ENCODE measurements at places on chromosomes 2 and 18.

- no peak for DNase-seq
Measured at GRCh38 chr2:128876986-128877983, 558.6 kb upstream of the HS6ST1 start.

DNA sequence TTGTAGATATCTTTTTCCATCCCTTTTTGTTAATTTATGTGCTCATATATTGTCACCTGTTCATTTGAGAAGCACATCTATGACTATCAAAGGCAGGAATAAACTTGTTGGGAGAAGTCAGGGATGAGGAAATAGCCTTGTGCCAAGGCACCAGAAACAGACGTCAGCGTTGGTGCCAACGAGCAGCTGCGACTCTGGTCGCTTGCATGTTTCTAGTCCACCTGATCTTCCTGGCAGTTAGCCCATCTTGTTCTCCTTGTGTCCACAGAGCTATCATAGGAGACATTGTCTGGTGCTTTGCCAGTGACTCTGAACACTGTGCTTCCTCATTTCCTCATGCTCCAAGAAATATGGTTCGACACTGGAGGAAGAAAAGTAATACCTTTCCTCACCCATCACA lies 374.4 kb downstream of the PTPRM start:
- no peak for DNase-seq

GRCh38 chr2:195318440-195319111 lies 338.4 kb upstream of the SLC39A10 start:
- peak; percentile 24 for DNase-seq

DNA sequence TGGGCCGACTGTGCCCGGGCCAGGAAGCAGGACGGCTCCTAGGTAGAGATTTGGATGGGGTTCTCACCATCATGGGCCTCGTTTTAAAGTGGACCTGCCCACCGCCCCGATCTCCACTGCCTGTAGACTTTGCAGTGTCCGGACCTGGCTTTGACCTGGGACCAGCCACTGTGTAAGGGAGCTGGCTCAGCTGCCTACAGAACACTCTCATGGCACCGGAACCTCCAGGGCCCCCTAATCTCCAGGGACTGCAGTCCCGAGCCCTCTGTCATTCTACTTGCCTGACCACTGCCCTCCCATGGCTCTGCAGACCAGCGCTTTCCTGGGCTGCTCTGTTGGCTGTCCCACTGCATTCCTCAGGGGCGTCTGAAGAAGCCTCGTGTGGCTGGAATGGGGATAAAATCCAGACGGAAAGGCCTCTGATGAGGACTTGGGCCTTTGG lies 120.8 kb downstream of the GLI2 start:
- DNase-seq: no peak

- no peak for DNase-seq
Measured at GRCh38 chr2:221468317-221468716, 103.8 kb downstream of the EPHA4 start.

- peak; percentile 48 for DNase-seq
Measured at GRCh38 chr2:98412751-98413458, 31.8 kb upstream of the INPP4A start.

DNA sequence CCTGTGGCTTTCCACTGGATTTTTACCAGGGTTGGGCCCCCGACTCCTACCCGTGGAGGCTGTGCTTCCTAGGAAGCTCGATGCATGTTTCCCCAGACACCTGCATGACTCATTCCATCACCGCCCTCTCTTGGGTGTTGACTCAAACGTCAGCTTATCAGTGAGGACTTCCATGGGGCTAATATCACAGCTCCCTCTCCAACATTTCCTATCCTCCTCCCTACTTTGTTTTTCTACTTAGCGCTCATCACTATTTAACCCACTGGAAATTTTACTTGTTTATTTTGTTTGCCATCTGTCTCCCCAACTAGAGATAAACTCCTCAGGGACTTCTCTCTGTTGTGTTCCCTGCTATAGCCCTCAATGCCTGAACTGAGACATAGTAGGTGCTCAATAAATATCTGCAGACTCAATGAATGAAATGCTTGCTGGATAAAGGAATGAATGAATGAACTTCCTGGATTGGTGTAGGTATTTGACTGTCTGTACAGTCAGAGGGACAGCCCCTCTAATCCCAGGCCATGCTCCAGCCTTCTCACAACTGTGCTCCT lies 89.7 kb upstream of the MSH2 start:
- no peak for DNase-seq

GRCh38 chr2:172198361-172198760 lies 95.7 kb upstream of the DLX2 start:
- DNase-seq: no peak

DNA sequence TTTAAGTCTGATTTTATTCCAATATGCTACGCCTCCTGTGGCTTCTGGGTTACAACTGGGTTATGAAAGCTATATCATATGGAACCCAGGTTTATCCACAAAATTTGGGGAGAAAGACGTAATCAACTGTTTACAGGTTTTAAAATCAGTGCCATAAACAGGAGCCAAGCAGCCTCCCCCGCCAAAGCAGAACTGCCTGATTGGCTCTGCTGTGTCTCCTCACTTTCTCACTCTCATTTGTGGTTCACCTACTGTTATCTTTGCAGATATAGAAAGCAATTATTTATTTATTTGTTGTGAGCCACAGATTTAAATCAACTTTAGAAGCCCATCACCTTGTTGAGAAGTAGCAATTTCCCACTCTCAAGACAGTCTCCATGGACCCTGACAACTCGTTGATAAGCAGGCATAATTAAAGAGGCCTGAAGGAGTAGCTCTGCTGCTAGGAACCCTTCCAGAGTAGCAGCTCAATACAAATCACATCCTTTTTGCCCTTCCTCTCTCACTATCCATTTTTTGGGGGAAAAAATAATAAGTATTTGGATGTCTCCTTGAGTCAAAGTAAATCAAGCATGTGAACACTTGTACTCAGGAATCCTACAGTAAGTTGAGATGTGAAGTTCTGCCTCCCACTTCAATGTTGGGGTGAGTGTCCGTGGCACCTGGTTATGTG lies 191.0 kb upstream of the CCDC150 start:
- DNase-seq: no peak

- no peak for DNase-seq
Measured at GRCh38 chr2:70954886-70955285, 19.2 kb downstream of the ATP6V1B1 start.

GRCh38 chr2:162710287-162710890 lies 128.2 kb downstream of the KCNH7 start:
- no peak for DNase-seq

GRCh38 chr2:102074152-102074783 lies 68.3 kb upstream of the IL1R1 start:
- DNase-seq: no peak
